ENCODE measurements at places on chromosomes 4 and X.

- DNase-seq, result no peak
Observed at GRCh38 chrX:84909151-84909550, 94.5 kb upstream of the APOOL start.

DNA sequence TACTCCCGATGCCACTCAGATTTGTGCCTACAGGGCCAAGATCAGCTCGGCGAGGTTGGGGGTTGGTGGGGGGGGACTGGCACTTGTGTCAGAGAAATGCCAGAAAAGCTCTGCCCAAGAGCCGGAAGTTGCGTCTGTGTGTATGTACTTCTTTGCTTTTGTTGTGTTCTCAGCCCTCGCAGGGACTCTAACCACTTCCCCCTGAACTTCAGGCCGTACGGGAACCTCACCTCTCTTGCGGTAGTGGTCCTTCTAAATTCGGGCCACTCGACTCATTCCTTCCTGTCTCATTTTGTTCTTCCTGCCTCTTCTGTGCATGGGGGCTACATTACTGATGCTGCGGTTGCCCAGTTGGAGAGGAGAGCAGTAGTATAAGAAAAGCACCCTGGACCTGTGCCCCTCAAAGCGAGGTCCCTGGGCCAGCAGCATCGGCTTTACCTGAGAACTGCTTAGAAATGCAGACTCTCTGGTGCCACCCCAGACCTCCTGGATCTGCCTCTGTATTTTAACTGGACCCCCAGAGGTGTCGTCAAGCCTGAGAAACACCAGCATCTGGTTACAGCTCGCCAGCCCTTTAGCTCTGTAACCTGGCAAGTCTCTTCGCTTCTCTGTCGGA, 146.3 kb upstream of the RPS6KA3 start:
- no peak for DNase-seq

DNA sequence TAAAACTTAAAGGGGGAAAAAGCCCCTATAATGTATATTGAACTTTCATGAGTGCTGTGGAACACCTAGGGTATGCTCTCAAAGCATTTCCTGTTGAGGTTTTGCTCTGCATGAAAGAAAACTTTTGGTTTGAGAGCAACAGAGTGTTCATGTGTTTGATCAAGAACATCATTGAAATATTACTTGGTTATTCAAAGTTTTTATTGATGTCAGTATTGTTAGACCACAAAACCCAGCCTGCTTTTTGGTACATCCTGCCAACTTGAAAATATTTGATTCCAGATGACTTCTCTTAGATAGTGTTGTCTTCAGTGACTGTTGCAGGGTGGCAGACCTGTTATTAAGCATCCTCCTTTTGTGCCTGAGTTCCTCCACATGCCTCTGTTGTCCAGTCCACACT, 68.0 kb downstream of the N4BP2 start:
- DNase-seq, result no peak

DNA sequence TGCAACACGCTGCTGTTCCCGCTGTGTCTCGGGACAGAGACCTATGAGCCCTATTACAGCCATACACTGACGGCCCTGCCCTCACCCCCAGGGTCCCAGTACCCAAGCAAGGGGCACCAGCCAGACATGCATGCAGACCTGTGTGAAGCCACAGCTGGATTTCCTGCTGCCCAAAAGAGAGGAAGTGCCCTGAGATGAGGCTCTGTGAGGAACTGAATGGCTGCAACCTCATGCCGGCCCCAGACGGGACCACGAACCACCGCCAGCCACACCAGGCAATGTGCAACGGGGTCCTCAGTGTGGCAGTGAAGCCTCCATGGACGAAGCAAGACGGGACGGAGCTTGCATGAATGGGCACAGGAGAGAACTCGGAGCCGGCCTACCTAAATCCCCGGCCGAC, 21.1 kb downstream of the CTBP1 start:
- no peak for DNase-seq

DNA sequence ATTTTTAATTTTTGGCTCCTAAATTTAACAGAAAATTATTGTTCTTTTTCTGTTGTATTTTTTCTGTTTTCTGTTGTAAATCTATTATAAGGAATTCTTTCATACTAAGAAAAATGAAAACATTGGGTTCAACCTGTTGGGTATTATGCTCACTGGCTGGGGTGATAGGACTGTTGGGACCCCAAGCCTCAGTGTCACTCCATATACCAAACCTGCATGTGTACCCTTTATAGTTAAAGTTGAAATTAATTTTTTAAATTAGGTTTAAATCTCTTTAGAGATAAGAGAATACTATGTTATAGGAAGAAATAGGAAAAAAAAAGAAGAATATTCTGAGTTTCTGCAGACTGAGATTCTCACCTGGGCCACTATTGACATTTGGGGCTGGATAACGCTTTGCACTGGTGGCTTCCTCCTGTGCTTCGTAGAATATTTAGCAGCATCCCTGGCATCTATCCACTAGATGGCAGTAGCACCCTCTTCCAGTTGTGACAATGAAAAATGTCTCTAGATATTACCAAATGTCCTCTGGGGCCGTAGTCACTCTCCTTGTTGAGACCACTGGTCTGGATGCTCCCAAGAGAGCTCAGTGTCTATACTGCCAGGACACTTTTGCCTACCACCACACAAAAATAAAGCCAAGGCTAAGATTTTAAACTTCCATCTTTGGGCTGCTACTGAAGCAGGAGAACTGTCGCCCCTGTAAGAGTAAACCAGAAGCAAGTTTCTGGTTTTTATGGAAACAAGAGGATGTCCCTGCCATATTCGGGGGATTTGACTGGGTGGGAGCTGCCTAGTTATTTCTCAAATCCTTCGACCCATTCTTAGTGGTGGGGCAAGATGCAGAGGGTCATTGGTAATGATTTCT, 22.4 kb upstream of the CLTRN start:
- DNase-seq, result no peak

GRCh38 chr4:2913168-2913567, 50.0 kb downstream of the NOP14 start:
- DNase-seq, result no peak

GRCh38 chrX:30635630-30636029, 17.6 kb upstream of the GK start:
- no peak for DNase-seq

- no peak for DNase-seq
Observed at GRCh38 chr4:113553082-113553481, 208.5 kb downstream of the CAMK2D start.

DNA sequence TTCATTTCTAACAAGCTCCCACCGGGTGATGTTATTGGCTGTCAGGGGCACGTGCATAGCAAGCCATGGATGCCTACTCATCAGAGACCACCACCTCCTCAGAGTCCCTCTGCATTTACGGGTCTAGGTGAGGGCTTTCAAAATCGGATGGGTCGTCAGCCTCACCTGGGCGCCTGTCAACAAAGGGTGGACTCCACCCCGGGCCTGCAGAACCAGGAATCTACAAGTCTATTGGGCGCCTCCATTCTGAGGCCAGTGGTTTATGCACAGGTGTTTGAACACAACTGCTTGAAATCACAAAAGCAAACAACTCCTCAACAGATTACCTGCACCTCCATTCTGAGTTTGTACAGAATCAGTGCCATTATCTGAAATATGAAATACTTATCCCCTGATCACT, 318.9 kb downstream of the PTTG2 start:
- DNase-seq, result no peak

DNA sequence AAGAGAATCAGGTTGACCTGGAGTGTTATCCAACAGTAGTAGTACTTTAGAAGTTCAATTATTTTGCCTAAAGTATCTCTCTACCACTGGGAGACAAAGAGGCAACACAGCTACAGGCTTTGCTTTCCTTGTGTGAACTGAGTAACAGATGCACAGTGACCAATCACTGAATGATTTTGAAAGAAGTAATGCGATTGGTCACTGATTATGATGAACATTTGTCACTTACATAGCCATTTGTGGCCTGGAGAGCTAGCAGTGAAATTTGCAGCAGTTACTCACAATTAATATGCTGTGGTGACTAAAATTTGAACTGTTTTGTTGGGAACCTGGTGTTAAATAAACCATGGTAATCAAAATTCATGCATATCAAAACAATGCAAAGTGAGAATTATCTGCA, 508.7 kb upstream of the DIPK2B start:
- DNase-seq, result no peak

GRCh38 chrX:49106930-49107329, 16.6 kb downstream of the GPKOW start:
- DNase-seq, result no peak

DNA sequence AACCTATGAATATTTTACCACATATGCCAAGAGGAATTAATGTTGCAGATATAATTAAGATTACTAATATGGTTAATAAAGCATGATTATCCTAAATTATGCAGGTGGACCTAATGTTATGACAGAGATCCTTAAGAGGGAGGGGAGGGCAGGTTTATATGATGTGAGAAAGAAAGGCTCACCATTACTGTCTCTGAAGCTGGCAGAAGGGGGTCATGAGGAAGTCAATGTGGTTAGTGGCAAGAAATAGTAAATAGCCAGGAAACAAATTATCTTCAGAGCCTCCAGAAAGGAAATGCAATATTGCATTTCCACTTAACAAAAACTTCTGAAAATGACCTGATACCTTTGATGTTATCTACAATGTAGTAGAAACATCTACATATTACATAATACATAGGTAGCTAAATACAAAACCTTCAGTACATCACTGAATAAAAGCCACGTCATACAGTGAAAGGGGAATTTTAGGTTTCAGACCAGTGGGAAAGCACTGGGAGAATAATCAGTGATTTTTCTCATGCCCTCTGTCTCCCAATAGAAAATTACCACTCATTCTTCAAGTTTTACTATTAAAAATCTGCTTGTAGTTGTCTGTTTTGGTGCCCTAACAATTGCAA, 609.2 kb downstream of the SPOCK3 start:
- DNase-seq, result no peak

- no peak for DNase-seq
Observed at GRCh38 chr4:86603311-86603885, 9.3 kb downstream of the PTPN13 start.

DNA sequence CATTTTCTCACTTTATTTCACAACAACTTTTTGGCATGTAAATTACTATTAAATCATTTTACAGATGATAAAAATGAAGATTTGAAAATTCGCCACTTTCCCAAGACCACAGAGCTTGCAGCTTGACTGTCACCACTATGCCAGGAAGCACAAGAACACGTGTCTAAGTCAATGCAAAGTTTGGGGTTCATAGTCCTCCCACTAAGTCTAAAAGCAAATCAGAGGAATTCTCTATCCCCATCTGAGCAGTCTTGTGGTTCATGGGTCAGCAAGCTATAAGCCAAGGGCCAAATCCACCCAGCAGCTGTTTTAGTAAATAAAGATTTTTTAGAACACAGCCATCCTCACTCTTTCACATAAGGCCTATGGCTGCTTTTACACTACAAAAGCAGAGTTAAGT, 833.3 kb upstream of the INTU start:
- no peak for DNase-seq

DNA sequence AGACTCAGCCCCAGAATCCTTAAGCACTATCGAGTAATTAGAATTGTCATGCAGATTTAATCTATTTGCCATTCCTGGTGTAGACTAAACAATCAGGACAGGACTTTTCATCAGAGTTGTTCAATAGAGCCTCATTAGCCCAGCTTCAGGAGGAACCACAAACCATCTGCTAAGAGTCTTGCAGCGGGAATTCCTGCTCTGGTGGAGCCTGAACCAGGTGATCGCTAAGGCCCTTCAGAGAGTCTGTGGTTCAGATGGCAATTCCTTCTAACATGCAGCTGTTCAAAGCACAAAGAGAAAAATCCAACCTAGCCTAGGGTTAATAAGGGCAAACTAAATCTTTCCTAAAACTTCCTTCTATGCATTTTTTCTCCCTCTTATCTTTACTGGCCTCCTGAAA, 119.1 kb upstream of the CPEB2 start:
- no peak for DNase-seq

DNA sequence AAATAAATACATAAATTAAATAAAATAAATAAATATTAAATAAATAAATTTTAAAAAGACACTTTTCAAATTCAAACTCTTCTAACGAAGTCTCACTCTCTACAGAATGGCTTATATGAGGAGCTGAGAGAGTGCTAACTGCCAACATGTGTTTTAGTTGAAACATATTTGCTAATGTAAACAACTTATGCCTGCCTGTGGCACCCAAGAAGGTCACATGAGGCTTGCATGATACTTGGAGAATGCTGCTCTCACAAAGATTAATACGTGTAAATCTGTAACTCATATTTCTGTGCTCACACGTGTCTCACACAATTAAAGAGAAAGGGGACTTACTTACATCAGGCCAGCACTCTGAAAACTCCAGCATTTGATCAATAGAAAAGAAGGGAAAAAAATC, 43.2 kb upstream of the PITX2 start:
- no peak for DNase-seq

DNA sequence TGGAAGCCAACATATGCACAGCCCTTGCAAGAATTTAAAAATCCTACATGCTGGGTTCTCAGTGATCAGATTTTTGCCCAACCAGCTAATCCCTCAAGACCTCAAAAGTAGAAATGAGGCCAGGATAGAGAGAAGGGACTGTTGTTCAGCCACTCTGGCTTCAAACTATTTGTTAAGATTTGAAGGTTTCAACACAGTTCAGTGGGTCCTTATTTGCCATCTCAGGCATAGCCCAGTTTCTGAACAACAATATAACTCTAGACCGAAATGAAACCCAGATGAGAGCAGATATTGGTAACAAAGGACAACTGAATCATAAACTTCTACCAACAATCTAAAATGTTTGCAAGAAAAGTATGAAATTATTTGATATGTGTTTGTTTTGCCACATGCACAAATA, 237.3 kb downstream of the NR3C2 start:
- DNase-seq, result no peak

DNA sequence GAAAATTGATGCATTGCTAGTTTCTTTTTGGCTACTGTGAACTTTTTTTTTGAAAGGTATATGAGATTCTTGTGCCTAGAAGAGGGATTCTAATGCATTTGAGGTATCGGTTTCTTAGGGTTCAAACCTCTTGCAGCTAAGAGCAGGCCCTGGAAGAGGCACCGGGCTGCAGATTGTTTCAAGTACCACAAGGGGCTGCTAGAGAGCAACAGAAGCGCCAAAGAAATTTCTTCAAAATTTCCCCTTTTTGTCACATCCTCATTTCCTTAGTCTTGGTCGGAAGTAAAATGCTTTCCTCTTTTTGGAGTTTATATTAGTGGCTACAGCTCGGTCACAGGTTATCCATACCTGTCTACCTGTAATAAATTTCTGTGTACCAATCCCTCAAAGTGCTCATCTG, 89.8 kb downstream of the PDGFRA start:
- no peak for DNase-seq

- DNase-seq, result no peak
Observed at GRCh38 chr4:119861731-119862130, 204.9 kb downstream of the MAD2L1 start.

- DNase-seq, result no peak
Observed at GRCh38 chrX:153305972-153306371, 15.6 kb downstream of the PNMA6F start.

GRCh38 chrX:11678158-11678557, 12.4 kb upstream of the ARHGAP6 start:
- DNase-seq, result no peak

- no peak for DNase-seq
Observed at GRCh38 chr4:38889143-38889542, 21.5 kb downstream of the FAM114A1 start.

- DNase-seq, result no peak
Observed at GRCh38 chrX:66961665-66962064, 322.8 kb upstream of the EDA2R start.

GRCh38 chr4:74364652-74365491, at the start of gene EREG:
Gene EREG, plus strand, starts transcription at chr4:74365145. Its CDS starts 164 bp downstream, at chr4:74365309.
- no peak for DNase-seq

Data from stimulated activated CD8-positive, alpha-beta memory T cell treated with anti-CD3 and anti-CD28 coated beads, Interleukin-15, amount 100 ng/mL, for 24 hours (primary cell).